CD4-positive, alpha-beta T cell treated with Interleukin-1 beta for 1 hour (primary cell): ENCODE measurements at places on chromosomes 6 and 20.

GRCh38 chr6:128465368-128466343, 54.7 kb downstream of the PTPRK start:
- no peak for DNase-seq

DNA sequence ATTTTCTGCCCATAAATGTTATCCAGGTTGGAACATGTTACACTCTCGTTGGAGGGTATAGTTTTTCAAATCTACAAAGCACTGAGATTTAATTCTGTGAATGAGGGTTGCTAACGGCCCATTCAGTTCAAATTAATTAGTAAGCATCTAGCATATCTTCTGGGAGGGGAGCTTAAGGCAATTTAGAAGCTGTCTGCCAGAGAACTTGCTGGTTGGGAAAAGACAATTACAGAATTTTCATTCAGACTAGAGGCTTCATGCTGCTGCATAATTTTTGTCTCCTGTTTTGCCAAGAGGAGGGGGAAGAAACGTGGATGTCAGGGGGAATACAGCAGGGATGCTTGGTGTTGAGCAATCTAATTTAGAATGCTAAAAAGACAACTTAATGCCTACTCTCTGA, 268.3 kb upstream of the FAM83B start:
- no peak for DNase-seq

DNA sequence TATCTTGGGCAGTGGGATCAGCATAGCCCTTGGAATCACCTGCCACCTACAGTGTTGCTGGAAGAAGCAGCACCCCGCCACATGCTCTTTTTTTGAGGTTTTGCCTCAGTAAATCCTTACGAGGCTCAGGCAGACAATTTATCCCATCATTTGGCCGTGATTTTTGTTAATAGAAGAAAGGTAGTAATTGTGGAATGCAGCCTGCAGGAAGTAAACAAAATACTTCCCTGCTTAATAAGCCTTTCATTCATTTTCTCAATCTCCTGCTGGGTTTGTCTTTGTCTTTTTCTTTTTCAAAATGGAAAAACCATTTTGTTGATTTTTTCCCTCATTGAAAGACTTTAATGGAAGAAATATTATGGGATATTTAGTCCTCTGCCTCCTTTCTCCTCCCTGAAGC, 93.7 kb upstream of the CD83 start:
- no peak for DNase-seq

DNA sequence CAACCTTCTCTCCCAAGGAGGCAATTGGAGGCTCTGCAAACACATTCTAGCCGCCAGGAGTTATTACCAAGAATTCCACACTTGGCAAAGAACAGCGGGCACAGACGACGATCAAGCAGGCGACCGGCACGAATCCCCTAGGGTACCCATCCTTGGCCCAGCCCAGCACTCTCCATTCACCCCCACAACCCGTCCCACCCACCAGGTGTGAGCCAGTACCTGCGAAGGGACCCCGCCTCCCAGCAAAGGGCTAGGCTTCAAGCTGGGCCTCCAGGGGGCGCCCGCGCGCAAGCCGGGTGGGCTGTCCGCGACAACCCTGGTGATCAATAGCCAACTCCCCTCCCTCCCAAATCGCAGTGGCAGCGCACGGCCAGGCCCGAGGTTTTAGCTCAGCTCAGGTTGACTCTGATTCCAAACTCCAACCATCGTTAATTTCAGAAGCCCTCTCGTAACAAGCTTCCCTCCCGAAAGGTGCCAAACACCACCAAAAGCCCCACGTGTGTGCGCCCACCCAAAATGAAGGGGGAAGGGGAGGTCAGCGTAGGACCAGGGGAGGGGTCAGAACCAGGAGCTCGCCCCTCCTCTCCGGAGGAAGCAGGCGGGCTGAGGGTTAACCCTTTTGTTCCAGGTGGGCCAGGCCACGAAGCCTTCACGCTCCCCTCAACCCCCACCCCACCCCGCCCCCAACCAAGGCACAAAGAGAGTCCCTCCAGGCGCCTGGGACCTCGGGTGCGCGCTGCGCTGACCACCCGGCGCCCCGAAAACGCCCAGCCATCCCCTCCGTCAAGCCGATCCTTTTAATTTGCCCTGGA, 2.1 kb downstream of the SALL4 start:
- peak; percentile 60 for DNase-seq

DNA sequence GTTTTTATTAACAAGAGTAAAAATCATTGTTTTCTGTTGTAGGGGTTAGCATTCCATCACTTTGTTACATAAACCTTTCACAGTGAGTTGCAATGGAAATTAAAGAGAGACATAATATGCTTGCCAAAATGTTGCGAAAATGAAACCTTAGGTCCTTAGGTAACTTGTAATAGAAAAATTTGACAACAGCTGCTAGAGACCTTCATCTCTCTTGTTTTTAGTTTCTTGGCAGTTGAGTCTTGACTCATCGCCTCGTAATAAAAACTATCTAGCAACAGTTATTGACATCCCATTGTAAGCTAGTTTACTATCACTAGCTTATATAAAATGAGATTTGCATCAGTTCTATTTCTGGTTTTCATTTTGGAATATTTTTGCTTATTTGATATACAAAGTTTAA, 179.0 kb upstream of the MMS22L start:
- DNase-seq: no peak

GRCh38 chr20:50464026-50464724, 46.0 kb upstream of the PTPN1 start:
- peak; percentile 70 for DNase-seq

DNA sequence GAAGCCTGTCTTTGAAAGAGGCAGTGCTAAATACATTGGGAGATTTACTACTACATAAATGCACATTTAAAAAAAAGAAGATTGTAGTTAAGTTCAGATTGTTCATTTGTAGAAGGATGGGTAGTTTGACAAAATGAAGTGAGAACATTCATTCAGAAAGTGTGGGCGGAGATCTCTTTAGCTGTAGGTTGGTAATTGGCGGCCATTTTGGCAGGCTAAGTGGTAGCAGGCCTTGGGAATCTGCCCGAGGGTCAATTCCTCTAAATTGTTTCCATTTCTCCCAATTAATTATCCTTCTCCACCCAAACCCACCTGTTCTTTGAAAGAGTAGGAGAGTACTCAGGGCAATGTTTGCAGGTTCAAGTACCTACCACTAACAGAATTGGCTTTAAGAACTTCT, 17.9 kb downstream of the SOX4 start:
- no peak for DNase-seq

- peak; percentile 71 for DNase-seq
Observed at GRCh38 chr6:38638941-38639497, 710 bp downstream of the BTBD9 start.

- peak; percentile 7 for DNase-seq
Observed at GRCh38 chr20:38073307-38074071, 39.9 kb downstream of the RPRD1B start.

DNA sequence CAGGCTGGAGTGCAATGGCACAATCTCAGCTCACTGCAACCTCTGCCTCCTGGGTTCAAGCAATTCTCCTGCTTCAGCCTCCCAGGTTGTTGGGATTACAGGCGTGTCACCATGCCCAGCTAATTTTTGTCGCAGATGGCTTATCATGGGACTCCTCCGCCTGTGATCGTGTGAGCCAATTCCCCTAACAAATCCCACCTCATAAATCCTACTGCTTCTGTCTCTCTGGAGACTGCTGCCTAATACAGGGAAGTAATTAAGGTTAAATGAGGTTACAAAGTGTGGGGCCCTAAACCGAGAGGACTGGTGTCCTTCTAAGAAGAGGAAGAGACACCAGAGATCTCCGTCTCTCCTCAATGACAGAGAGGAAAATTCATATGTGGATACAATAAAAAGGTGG, 52.0 kb downstream of the TRPC4AP start:
- no peak for DNase-seq

DNA sequence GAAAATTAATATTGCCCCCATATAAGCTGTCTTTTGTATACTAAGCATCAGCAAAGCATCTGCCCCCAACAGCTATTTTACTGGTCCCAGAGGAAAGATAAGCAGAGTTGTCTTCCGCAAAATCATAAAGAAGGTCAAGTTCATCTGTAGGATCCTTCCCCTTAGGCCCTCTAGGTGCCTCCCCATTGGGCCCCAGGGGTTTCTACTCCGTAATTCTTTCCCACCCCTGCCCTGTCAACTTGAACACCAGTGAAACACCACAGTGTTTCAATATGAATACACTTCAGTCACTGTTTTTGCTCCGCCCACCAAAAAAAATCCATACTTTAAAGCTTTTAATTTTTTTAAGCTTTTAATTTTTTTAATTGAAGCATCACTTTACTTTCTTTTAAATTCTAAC, 159.2 kb downstream of the ATXN1 start:
- DNase-seq: no peak

GRCh38 chr6:144413418-144413817, 128.3 kb downstream of the UTRN start:
- no peak for DNase-seq

DNA sequence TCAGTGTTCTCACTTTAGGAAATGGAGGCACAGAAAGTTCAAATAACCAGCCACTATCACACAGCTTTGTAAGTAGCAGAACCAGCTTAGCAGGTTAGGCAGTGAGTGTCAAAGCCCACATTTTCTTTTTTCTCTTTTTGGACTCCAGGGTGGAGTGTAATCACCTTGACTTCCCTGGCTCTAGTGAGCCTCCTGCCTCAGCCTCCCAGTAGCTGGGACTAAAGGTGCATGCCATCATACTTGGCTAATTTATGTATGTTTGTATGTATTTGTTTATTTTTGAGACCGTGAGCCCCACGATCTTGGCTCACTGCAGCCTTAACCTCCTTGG, 7.8 kb upstream of the NCOA3 start:
- DNase-seq: no peak

DNA sequence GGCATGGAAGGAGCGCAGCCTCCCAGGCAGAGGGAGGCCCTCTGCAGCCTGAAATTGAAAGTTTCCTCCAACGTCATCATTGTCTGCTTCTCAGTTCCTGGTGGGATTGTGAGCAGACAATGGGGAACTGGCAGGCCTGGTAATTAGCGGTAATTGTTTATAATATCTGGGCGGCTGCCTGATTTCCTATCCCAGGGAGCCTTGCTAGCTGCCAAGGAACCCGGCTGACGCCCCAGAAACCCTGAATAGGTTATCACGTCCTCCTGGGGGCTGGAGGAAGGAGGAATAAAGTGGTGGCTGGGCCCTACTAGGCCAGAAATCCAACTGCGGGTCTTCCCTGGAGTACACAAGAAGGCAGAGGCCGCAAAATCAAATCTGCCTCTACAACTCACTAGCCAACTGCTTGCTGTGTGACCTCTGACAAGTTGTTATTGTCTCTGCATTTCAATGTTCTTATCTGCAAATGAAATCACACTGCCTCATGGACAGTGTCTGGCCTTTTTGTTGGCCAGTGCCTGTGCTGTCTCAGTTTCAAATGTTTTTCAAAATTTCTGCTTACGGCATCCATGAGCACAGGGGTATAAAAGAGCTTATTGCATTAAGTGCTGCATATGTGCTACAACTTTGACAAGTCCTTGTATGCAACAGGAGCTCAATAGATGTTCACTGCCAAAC, 16.9 kb downstream of the KCNK15 start:
- DNase-seq: no peak

DNA sequence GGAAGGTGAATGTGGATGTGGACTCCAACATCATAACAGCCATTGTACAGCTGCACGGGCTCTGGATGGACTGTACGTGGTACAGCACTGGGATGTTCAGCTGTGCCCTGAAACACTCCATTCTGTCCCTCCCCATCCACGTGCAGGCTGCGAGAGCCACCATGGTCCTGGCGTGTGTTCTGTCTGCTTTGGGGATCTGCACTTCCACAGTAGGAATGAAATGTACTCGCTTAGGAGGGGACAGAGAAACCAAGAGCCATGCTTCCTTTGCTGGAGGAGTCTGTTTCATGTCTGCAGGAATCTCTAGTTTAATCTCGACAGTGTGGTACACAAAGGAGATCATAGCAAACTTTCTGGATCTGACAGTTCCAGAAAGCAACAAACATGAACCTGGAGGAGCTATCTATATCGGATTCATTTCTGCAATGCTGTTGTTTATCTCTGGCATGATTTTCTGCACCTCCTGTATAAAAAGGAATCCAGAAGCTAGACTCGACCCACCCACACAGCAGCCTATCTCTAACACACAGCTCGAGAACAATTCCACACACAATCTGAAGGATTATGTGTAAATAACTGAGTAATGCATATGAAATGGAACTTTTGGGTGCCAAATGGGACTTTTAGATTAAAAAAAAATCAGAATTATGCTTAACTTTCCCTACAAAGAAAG, 12.1 kb downstream of the CLDN20 start:
- no peak for DNase-seq

DNA sequence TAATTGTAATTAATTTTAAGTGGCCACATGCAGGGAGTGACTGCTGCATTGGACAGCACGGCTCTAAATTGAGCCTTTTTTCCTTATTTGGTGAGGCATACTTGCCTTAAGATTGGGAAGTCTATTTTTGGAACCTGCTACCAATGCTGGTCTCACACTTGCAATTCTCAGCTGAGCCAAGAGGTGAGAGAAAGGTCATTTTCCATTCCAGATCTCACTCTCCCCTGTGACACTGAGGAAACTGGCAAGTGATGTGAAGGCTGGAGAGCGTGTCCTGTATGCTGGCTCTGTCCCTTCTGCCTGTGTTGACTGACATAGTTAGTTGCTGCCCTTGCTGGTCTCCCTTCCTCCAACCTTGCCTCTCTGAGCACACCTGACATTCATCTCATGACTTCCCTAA, 735 bp upstream of the MOG start:
- no peak for DNase-seq

- DNase-seq: peak; percentile 34
Observed at GRCh38 chr20:21102603-21103311, 3.4 kb downstream of the LINC00237 start.

GRCh38 chr6:61951586-61951985, 334.4 kb downstream of the KHDRBS2 start:
- no peak for DNase-seq

DNA sequence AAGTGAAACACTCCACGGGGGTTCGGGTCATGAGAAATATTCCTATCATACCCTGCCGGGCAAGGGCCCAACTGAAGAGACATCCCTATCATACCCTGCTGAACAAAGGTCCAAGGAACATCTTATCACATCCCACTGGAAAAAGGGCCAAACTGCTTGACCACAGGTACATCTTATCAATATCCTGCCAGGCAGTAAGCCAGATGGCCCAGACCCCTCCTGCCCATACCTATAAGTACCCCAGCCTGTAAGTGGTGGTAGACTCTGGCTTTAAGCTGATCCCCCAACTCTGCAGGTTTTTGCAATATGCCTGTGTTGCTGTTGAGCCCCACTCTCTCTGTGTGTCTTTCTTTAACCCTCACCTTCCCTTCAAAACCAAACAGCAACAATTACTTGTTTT, 51.6 kb downstream of the ZNF334 start:
- DNase-seq: no peak

- no peak for DNase-seq
Observed at GRCh38 chr6:131821010-131821807, 13.4 kb downstream of the ENPP1 start.

DNA sequence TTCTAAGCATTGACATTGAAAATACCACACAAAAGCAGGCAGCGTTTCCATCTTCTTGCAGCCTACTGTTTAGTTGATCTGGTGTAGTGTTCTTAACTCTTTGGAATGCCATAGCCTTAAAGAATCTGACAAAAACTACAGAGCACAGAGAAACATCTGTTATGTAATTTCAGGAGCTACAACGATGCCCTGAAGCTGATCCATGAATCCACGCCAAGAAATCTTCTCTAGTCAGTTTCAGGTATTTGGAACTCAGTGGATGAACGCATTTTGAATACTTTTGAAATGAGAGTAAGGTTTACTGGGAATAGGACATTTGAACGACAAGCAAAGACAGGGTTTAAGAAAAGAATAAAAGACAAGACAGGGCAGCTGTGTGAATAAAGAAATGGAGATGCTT, 17.8 kb downstream of the ALDH8A1 start:
- no peak for DNase-seq

GRCh38 chr20:21435576-21435975, 38.2 kb upstream of the NKX2-4 start:
- DNase-seq: no peak

- peak; percentile 26 for DNase-seq
Observed at GRCh38 chr6:39335780-39336545, 13.5 kb upstream of the KCNK16 start.
